ENCODE measurements at places on chromosomes 5 and 9. TPM values are rescaled to one million over a fixed set of nuclear protein-coding genes. Genes with fewer than 3 reads are reported as not detected.
A peak's percentile ranks its signal among the peaks of the same experiment; 100 is the strongest.

DNA sequence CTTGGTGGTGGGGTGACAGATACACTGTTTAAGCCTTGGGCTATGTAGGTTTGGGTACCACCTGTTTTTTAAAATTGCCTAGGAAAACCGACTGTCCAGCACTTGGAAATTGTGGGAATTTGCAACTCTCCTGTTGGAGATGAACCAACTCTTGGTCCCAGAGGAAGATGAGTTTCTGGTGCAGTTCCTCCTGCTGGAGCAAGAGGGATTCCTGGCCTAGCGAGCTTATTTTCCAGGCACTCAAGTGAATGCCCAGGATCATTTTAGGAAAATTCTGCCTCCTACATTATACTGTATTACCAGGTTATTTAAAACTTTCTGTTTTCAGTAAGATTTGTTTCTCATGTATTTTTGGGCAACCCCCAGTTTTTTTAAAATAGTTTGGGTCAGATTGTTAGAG, 33.7 kb downstream of the AP3S1 start:
- DNase-seq = no peak

CERT1 gene
- 29.5 TPM for total RNA-seq

DNA sequence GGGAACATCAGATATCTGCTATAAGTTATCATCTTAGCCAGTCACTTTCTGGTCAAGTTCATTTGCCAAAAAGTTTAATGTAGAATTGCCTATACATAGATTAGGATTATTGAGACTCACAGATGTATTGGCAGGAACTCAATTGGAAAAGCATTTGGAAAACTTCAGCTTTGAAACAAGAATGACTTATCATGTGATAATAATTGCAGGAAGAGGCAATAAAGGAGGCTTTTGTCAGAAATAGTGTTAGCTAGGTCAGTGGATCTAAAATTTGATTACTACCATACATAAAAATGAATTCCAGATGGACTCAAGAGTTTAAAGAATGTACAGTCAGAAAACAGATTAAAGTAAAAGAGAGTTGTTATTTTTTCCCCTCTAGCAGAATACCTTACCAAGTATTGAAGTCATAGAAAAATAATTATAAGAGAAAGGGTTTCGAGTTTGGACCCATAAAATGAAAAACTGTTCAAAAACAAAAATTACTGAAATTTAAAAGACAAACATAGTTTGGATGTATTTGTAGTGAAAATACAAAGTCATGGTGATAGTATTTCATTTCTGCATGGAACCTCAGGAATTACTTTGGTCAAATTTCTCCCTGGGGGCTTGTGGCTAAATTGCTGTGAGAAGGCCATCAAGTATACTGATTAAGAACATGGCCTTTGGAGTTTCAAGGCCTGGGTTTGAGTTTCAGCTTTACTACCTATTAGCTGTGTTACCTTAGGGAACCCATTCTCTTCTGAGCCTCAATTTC, 159.9 kb downstream of the TMEM38B start:
- DNase-seq = no peak

DNA sequence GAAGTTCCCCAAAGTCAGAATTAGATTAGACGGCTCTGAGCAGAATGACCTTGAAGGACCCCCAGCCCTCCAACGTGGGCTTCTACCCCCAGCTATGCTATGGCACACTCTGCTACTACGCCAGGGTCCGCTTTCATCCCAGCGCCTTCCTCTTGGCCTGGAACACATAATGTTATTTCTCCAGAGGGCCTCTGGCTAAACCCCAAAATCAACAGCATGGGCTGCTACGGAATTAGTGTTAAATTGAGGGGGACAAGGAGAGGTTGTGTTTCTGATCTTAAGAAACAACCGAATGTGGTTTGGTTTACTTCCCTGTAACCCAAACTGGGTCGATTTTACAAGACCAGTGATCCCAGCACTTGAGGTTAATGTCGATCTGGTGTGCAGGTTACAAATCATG, 97.1 kb downstream of the ZNF618 start:
- DNase-seq = no peak

- DNase-seq = peak; percentile 19
Observed at GRCh38 chr9:134066913-134067851, 644 bp downstream of the BRD3 start.

DNA sequence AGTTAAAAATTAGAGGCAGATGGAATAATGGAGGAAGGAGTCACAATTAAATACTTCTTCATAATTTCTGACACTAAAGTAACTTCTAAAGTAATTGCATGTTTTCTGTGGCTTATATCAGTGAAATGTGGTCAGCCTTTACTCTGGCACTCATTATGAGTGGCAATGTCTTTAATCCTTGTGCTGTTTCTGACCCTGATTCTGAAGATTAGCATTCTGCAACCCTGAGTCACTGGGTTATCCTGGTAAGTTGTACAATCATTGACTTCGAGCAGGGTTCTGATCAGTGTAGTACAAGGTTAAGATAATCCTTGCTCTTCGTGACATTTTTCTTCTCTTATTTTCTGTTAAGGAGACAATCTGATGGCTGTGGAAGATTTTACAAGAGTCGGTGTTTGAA, 379.4 kb upstream of the RORB start:
- peak; percentile 4 for DNase-seq

- no peak for DNase-seq
Observed at GRCh38 chr9:92664394-92665152, 5.4 kb downstream of the IPPK start.

IL31RA gene
- 0.50 TPM for total RNA-seq

SPATA31A3 gene
- total RNA-seq = not detected

GRCh38 chr5:37771731-37772130, 68.1 kb downstream of the GDNF start:
- DNase-seq = peak; percentile 94

GRCh38 chr5:15526413-15526812, 26.4 kb downstream of the FBXL7 start:
- no peak for DNase-seq
